ENCODE measurements at places on chromosomes 3 and 15.

DNA sequence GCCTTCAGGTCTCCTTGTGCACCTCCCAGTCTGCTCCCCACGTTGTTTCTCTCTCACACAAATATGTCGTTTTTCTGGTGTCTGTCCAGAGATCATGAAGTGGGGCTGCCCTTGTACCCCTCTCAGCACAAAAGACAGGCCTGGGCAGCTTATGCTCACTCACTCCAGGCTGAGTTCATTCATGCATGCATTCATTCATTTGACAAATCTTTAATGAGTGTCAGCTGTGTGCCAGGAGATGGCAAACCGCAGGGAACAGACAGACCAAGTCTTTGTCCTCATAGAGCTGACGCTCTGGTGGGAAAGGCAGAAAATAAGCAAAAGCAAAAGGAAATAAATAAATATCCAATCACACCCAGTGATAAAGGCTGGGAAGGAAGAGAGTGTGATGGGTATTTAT is 7.6 kb upstream of the TRH start:
- no peak for DNase-seq

- DNase-seq, result no peak
Observed at GRCh38 chr3:98839846-98840245, 61.6 kb downstream of the DCBLD2 start.

- no peak for DNase-seq
Observed at GRCh38 chr15:40252438-40253166, 13.7 kb downstream of the PAK6 start.

- DNase-seq, result no peak
Observed at GRCh38 chr3:46931631-46932331, 44.8 kb downstream of the CCDC12 start.

DNA sequence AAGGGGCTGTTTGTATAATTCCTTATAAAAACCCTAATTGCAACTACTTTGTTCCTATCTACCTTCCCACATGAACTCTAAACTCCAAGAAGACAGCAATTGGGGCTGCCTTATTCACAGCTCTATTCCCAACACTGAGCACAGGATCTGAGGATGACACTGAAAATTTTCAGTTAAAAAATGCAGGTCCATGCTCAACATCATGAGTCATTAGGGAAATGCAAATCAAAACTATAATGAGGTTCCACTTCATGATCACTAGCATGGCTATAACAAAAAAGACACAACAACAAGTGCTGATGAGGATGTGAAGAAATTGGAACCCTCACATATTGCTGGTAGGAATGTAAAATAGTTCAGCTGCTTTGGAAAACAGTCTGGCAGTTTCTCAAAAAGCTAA is 12.9 kb downstream of the SUMF1 start:
- DNase-seq, result no peak

- no peak for DNase-seq
Observed at GRCh38 chr15:97683831-97684230, 276.7 kb upstream of the ARRDC4 start.

All from CD4-positive, alpha-beta T cell treated with Interleukin-21 for 1 hour (primary cell).